ENCODE measurements at places on chromosomes 1 and 21.

GRCh38 chr1:28329395-28330153 lies 734 bp downstream of the MED18 start:
- DNase-seq: no peak

DNA sequence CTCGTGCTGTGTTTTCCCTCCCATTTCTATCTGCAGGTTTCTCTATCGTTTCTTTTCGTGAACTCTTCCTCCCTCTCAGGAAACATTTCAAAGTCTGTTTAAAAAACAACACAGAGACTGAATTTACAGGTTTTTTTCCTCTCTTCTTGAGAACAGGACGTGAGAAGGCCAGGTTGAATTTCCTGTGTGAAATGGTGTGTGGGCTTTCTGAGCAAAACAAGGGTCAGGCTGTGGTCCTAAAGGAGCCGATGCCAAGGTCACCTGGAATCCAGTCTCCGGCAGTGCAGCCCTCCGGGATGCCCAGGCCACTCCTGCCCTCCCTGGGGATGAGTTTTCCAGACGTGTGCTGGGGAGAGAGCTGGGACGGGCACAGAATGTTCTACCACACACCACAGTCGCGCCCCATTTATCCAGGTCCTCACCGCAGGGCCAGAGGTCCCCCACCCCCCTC lies 62.7 kb upstream of the RUNX3 start:
- DNase-seq: no peak

GRCh38 chr21:39946199-39946598 lies 79.0 kb downstream of the PCP4 start:
- no peak for DNase-seq

- DNase-seq: no peak
Observed at GRCh38 chr1:227526524-227526923, 36.8 kb upstream of the ZNF678 start.

- DNase-seq: no peak
Observed at GRCh38 chr1:235409042-235409820, 42.0 kb downstream of the TBCE start.

DNA sequence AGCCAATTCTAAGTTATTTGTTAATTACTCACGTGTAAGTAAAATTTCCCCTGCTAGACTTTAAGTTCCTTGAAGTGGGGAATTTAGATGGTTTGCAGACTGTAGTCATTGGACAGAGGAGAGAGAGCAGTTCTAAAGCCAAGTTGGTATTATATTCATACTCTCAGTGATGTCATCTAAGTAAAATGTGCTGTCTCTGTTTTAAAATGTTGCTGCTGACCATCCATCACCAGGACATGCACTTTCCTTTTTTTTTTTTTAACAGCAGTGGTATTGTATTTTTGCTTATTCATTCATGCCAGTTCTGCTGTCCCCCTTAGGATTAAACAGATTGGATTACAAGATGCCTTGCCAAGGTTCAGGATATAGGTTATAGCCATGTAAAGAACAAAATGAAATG lies 2.3 kb downstream of the TTLL7 start:
- no peak for DNase-seq

DNA sequence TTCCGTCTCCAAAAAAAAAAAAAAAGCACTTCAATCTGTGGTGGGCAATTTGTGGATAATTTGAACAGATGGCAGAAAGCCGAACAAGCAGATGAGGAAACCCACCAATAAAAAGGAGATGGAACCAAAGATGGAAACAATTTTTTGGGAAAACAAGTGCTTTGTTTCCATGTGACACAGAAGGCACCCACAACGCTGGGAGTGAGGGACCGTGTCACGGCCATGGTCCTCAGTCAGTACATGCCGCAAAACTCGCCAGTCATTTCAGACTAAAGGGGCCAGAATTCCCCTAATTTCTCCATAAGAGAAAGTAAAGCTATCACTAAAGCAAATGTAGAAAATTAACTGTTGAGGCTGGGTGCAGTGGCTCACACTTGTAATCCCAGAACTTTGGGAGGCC lies 5.0 kb downstream of the CCNL2 start:
- DNase-seq: no peak

- no peak for DNase-seq
Observed at GRCh38 chr1:235049217-235049616, 79.4 kb downstream of the TOMM20 start.

DNA sequence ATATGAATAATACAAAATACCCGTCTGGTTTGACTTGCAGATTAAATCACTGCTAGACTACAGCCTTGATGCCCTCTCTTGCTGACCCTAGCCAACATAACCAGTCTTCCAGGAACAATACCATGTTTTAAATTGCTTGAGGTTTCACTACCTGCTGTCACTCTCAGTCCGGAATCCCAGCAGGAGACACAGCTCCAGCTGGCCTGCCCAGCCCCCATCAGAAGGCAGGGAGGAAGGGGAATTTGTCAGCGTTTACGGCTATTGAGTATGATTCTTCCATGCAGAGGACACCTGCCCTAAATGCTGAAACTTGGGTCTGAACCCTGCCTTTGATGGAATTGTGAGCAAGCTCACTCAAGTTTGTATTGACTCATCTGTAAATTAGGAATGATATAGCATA lies 33.0 kb downstream of the ZNF496 start:
- DNase-seq: no peak

All from stimulated activated CD4-positive, alpha-beta T cell treated with anti-CD3 and anti-CD28 coated beads, Interleukin-15, amount 100 ng/mL, for 1 hour (primary cell).